ENCODE measurements at places on chromosomes 1 and 21. TPM values are rescaled to one million over a fixed set of nuclear protein-coding genes. Genes with fewer than 3 reads are reported as not detected.

GRCh38 chr21:39022035-39022434 is 161.2 kb downstream of the PSMG1 start:
- no peaks in the 10 kb centered on the region for H3K27me3 ChIP-seq
- no peak for DNase-seq
- H3K4me3 ChIP-seq: no peak overlapping the region
- no peaks in the 10 kb centered on the region for H3K36me3 ChIP-seq

DNA sequence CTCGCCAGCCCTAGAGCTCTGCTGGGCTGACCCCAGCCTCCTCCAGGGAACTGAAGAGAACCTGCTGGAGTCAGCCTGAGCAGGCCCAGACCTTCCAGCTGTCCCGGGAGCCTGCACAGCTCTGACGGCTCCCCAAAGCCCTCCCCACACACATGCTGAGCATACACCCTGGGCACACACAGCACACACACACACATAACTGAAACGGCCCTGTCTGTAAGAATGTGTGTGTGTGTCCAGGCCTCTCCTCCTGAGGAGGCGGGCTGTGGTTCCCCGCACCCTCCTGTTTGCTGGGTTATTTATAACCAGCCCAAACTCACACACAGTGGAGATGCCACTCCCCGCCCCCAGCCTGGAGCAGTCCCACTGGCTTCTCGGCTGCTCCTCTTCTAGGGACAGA is 20.2 kb downstream of the SDC3 start:
- no peaks in the 10 kb centered on the region for H3K27me3 ChIP-seq
- no peak overlapping the region for H3K4me3 ChIP-seq
- H3K4me1 ChIP-seq: no peaks in the 10 kb centered on the region
- H3K36me3 ChIP-seq: no peaks in the 10 kb centered on the region
- peak overlapping the region; percentile 76 for H3K27ac ChIP-seq
- DNase-seq: peak; percentile 92

The MTARC1 gene
- total RNA-seq: 11.0 TPM

- H3K36me3 ChIP-seq: no peaks in the 10 kb centered on the region
- no peak overlapping the region for H3K4me3 ChIP-seq
- DNase-seq: peak; percentile 65
- H3K27ac ChIP-seq: no peak overlapping the region
- no peaks in the 10 kb centered on the region for H3K4me1 ChIP-seq
Observed at GRCh38 chr1:119275145-119276134, 93.1 kb upstream of the HAO2 start.

GRCh38 chr1:205144046-205144720 is 22.4 kb upstream of the RBBP5 start:
- H3K27ac ChIP-seq: no peak overlapping the region
- H3K4me3 ChIP-seq: no peak overlapping the region
- peaks cover 2% of the 10 kb centered on the region for H3K36me3 ChIP-seq
- peaks cover 7% of the 10 kb centered on the region for H3K4me1 ChIP-seq
- no peak for DNase-seq

DNA sequence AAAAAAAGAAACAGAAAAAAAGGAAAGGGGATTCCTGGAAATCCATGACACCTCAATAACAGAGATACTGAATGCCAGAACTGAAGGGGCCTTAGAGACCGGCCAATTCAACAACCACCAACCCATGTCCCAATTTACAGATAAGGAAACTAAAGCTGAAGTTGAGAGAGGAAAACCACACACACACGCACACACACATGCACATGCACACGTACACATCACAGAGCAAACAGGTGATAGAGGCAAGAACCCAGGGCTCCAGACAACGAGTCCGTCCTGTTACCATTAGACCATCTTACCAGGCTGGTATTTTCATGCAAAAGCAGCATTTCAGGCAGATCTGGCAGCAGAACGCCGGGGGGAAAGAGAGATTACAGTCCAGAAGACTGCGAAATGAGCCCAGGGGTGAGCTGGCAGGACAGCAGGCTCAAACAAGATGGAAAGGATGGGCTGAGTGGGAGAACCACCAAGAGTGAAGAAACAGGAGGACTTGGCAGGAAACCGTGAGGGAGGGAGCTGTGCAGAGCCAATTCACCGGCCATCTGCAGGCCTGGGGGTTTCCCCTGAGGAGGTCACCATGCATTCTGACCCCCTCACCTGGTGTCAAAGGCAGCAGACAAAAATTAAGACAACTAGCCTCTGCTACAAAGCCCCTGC is 43.5 kb downstream of the PAFAH2 start:
- H3K4me1 ChIP-seq: no peaks in the 10 kb centered on the region
- no peak overlapping the region for H3K4me3 ChIP-seq
- H3K27ac ChIP-seq: no peak overlapping the region

GRCh38 chr1:76759950-76760349 is 107.3 kb upstream of the ST6GALNAC5 start:
- no peak for DNase-seq
- H3K27ac ChIP-seq: no peak overlapping the region
- H3K4me1 ChIP-seq: no peaks in the 10 kb centered on the region
- no peaks in the 10 kb centered on the region for H3K27me3 ChIP-seq
- no peak overlapping the region for H3K4me3 ChIP-seq

The NOTCH2 gene
- 113 TPM for total RNA-seq

- peak; percentile 30 for DNase-seq
- no peak overlapping the region for H3K27ac ChIP-seq
- no peak overlapping the region for H3K4me3 ChIP-seq
- H3K4me1 ChIP-seq: no peaks in the 10 kb centered on the region
Observed at GRCh38 chr1:17183388-17184160, 21.4 kb upstream of the PADI1 start.

- H3K36me3 ChIP-seq: no peaks in the 10 kb centered on the region
- H3K27ac ChIP-seq: no peak overlapping the region
- no peaks in the 10 kb centered on the region for H3K27me3 ChIP-seq
- no peak for DNase-seq
- H3K4me3 ChIP-seq: no peak overlapping the region
Observed at GRCh38 chr1:44043176-44044070, 12.2 kb upstream of the SLC6A9 start.

The CFAP45 gene
- 1.0 TPM for total RNA-seq

The RGS8 gene
- not detected for total RNA-seq

All from kidney (tissue), 22 donors.